ENCODE measurements at places on chromosomes 12 and 14.
A peak's percentile ranks its signal among the peaks of the same experiment; 100 is the strongest.

- DNase-seq, result no peak
- H3K27ac ChIP-seq, result no peak overlapping the region
Measured at GRCh38 chr12:124018539-124018938, 45.5 kb downstream of the ZNF664 start.

GRCh38 chr14:94681300-94682060 is 69.3 kb downstream of the SERPINA3 start:
- H3K27me3 ChIP-seq, result no peaks in the 10 kb centered on the region
- no peaks in the 10 kb centered on the region for H3K36me3 ChIP-seq
- no peak overlapping the region for H3K27ac ChIP-seq
- H3K4me3 ChIP-seq, result no peak overlapping the region
- DNase-seq, result no peak
- peaks cover 9% of the 10 kb centered on the region for H3K4me1 ChIP-seq

- no peaks in the 10 kb centered on the region for H3K27me3 ChIP-seq
- no peak overlapping the region for H3K4me3 ChIP-seq
- H3K27ac ChIP-seq, result no peak overlapping the region
- DNase-seq, result no peak
- no peaks in the 10 kb centered on the region for H3K36me3 ChIP-seq
- H3K4me1 ChIP-seq, result no peaks in the 10 kb centered on the region
Measured at GRCh38 chr14:74865156-74865555, 10.8 kb downstream of the PROX2 start.

DNA sequence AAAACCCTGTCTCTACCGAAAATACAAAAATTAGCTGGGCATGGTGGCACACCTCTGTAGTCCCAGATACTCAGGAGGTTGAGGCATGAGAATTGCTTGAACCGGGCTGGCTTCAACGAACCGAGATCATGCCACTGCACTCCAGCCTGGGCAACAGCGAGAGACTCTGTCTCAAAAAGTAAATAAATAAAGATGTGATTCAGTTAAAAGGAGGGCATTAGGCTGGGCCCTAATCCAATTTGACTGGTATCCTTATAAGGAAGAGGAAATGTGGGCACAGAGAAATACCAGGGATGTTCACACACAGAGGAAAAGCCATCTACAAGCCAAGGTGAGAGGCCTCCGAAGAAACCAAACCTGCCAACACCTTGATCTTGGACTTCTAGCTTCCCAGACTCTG is 10.1 kb upstream of the DCAF4 start:
- no peak overlapping the region for H3K27ac ChIP-seq
- no peaks in the 10 kb centered on the region for H3K27me3 ChIP-seq
- H3K36me3 ChIP-seq, result no peaks in the 10 kb centered on the region
- no peak overlapping the region for H3K4me3 ChIP-seq
- no peak for DNase-seq
- no peaks in the 10 kb centered on the region for H3K4me1 ChIP-seq

DNA sequence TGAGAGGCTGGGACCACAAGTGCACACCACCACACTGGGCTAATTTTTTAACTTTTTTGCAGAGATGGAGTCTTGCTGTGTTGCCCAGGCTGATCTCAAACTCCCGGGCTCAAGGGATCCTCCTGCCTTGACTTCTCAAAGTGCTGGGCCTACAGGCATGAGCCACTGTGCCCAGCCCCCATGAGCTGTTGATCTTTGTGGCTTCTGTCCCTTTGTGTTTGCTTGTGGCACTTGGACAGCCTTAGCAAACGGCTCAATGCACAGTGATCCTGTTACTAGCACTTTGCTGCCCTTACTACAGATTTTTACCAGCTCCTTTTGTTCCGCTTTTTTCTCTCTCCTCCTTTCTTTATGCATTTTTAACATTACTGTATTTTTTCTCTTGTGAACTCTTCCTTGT is 25.3 kb upstream of the EVL start:
- no peaks in the 10 kb centered on the region for H3K4me1 ChIP-seq
- H3K36me3 ChIP-seq, result no peaks in the 10 kb centered on the region
- H3K4me3 ChIP-seq, result peak overlapping the region; percentile 45
- DNase-seq, result no peak

- H3K27me3 ChIP-seq, result no peaks in the 10 kb centered on the region
- H3K36me3 ChIP-seq, result no peaks in the 10 kb centered on the region
- H3K27ac ChIP-seq, result no peak overlapping the region
- no peak overlapping the region for H3K4me3 ChIP-seq
- no peaks in the 10 kb centered on the region for H3K4me1 ChIP-seq
- peak; percentile 70 for DNase-seq
Measured at GRCh38 chr14:49497725-49498348, 88.3 kb downstream of the RPS29 start.

GRCh38 chr14:24135584-24135833 is 485 bp upstream of the PSME1 start:
- H3K4me3 ChIP-seq, result peak overlapping the region; percentile 80
- H3K27ac ChIP-seq, result no peak overlapping the region
- peaks cover 32% of the 10 kb centered on the region for H3K36me3 ChIP-seq
- H3K4me1 ChIP-seq, result peaks cover 12% of the 10 kb centered on the region
- no peaks in the 10 kb centered on the region for H3K27me3 ChIP-seq
- no peak for DNase-seq

- no peak overlapping the region for H3K4me3 ChIP-seq
- DNase-seq, result no peak
- no peaks in the 10 kb centered on the region for H3K36me3 ChIP-seq
- H3K27me3 ChIP-seq, result no peaks in the 10 kb centered on the region
Measured at GRCh38 chr14:61677479-61677878, 17.8 kb upstream of the HIF1A start.

DNA sequence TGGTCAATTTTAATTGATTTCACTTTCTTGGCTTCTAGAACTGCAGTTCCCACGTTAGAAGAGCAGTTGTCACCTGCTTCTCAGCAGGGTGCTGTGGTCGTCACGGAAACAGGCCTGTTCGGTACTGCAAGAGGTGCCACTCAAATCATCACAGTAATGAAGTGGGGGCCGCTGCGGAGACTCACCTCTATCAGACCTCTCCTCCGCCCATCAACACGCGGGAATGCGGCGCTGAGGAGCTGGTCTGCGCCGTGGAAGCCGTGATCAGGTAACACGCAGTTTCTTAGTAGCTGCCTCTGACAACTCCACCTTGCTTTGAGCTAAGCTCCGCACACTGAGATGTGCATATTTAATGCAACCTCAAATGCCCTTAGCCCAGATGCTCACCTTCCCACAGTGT is 107.2 kb downstream of the UNC79 start:
- H3K36me3 ChIP-seq, result no peaks in the 10 kb centered on the region
- H3K27ac ChIP-seq, result no peak overlapping the region
- H3K27me3 ChIP-seq, result no peaks in the 10 kb centered on the region

DNA sequence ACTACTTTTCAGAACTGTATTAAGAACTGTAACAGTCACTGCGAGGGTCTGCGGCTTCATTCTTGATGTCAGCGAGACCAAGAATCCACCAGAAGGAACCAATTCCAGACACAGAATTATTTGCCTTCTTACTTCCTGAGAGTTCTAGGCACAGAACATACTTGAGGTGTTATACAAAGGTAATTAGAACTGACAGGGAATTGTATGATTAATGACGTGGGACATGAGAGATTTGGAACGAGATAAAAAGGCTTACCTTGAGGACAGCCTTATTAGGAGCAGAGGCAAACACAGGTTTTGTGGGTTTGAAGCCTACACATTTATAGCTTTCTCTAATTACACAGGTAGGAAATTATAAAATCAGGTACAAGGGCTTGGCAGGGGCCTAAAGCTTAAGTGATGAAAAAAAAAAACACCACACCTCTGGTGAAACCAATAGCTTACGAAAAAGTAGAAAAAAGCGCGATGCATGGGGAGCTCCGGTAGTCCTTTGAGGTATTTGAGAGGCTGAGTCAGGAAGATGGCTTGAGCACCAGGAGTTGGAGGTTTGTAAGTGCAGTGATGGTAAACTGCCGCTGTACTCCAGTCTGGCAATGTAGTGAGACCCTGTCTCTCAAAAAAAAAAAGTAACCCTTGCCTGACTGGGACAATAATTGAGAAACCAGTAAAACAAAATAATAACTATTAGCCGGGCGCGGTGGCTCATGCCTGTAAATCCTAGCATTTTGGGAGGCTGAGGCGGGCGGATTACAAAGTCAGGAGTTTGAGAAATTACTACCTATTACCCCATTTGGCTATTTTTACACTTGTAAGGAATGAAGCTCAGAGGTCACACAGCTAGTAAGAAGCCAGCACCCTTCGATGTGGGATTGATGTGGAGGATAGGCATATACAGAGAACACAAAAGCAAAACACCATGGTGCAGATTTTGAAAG is 795 bp upstream of the ACOT2 start:
- H3K36me3 ChIP-seq, result no peaks in the 10 kb centered on the region
- DNase-seq, result no peak
- no peaks in the 10 kb centered on the region for H3K27me3 ChIP-seq

- no peaks in the 10 kb centered on the region for H3K36me3 ChIP-seq
- H3K4me1 ChIP-seq, result no peaks in the 10 kb centered on the region
- H3K27me3 ChIP-seq, result no peaks in the 10 kb centered on the region
- no peak for DNase-seq
- no peak overlapping the region for H3K4me3 ChIP-seq
Measured at GRCh38 chr12:84537666-84538065, 374.9 kb downstream of the SLC6A15 start.

- H3K4me1 ChIP-seq, result no peaks in the 10 kb centered on the region
- no peak overlapping the region for H3K27ac ChIP-seq
- H3K27me3 ChIP-seq, result peaks cover 2% of the 10 kb centered on the region
Measured at GRCh38 chr14:99006276-99006675, 265.7 kb downstream of the BCL11B start.

DNA sequence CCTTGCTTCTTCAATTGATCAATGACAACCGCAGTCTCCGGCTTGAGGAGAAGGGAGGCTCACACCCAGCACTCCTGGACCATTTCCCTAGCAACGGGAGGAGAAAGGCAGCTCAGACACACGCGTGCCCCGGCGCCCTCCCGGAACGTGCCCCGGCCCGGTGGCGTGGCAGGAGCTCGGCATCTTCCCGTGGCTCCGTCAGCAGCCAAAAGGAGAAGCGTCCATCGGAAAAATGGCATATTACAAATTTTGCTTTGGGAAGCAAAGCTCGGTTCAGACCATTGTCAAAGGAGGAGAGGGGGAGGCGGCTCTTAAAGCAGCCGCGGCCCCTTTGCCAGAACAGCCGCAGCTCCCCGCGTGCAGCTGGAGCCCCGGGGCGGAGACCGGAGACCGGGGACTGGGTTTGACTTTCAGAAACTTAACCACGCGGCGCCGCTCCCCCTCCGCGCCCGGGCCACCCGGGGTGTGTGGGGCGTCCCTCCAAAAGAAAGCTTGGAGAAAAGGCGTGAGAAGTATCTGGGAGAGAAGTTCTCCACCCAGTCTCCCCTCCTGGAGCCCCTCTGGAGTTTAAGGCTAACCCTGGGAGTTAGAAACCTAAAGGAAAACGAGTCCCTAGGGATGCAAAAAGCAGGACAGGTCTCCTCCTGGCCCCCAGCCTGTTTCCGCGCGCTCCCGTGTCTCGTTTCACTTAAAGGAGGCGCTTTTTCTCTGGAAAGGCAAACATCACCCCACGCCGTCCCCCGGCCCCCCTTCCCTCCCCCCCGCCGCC is 545 bp downstream of the PPFIA2 start:
- no peak overlapping the region for H3K27ac ChIP-seq
- H3K36me3 ChIP-seq, result no peaks in the 10 kb centered on the region
- peak; percentile 26 for DNase-seq
- H3K27me3 ChIP-seq, result no peaks in the 10 kb centered on the region
- H3K4me3 ChIP-seq, result peak overlapping the region; percentile 55
- H3K4me1 ChIP-seq, result no peaks in the 10 kb centered on the region

DNA sequence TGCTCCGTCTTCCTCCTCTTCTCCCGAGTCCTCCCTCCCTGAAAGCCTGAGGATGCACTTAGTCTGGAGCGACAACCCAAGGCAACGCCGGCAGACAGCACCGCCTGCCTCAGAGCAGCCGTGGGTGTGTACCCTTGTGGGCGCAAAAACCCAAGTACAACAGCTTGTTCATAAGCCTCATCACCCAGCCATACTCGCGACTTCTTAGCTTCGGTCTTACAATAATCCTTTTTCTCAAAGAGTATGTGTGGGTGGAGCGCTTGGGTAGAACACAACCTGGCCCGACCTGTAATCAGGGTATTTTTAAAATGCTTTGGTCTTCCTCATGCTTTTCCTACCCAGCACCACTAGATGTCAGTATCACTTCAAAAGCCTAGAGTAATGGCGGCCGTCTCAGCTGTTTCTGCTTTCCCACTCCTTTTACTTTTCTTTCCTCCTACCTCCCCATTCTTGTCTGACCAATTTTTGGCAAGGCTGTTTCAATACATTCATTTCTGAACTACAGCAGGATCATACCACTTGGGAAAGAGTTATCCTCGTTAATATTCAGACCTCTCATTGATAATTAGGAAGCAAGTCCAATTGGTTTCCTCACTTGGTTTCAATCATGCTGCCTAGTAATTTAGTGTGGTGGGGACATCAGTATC is 198.9 kb downstream of the EPS8 start:
- no peak overlapping the region for H3K27ac ChIP-seq
- H3K27me3 ChIP-seq, result peaks cover 3% of the 10 kb centered on the region
- H3K4me3 ChIP-seq, result no peak overlapping the region
- peak; percentile 59 for DNase-seq
- H3K36me3 ChIP-seq, result no peaks in the 10 kb centered on the region

- no peak for DNase-seq
- H3K4me1 ChIP-seq, result no peaks in the 10 kb centered on the region
- no peaks in the 10 kb centered on the region for H3K27me3 ChIP-seq
- no peak overlapping the region for H3K4me3 ChIP-seq
- no peak overlapping the region for H3K27ac ChIP-seq
Measured at GRCh38 chr12:91579516-91580263, 397.1 kb upstream of the DCN start.

GRCh38 chr12:26939192-26939832 is 1.0 kb downstream of the FGFR1OP2 start:
- no peaks in the 10 kb centered on the region for H3K4me1 ChIP-seq
- H3K36me3 ChIP-seq, result no peaks in the 10 kb centered on the region

GRCh38 chr14:34620839-34621238 is 9.1 kb downstream of the SNX6 start:
- peaks cover 77% of the 10 kb centered on the region for H3K36me3 ChIP-seq
- no peak for DNase-seq
- no peaks in the 10 kb centered on the region for H3K27me3 ChIP-seq

DNA sequence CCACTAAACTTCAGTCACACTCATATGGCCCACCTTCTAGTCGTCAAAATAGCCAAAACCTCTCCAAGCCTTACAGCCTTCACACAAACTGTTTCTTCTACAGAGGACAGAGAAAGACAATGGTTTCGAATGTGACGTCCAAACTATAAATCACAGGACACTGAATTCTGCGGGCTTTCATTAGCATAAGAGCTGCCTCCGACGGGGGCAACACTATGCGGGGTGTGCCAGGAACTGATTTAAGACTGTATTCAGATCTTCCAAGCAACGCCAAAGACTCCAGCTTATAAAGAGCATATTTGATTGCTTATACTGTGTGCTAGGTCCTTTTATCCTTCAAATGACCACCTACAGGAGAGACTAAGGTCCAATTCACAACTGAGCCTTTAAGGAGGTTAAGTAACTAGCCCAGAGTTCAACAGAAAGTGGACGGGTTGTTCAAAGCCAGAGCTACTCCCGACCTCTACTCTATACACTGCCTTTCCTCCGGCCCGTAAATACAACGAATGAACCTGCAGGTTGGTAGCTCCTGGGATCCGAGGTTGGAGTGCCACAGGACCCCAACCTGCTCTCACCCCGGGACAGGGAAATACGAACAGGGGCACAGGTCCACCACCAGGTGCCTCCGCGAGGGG is 575 bp downstream of the L2HGDH start:
- peak overlapping the region; percentile 80 for H3K4me3 ChIP-seq
- DNase-seq, result peak; percentile 45
- H3K27ac ChIP-seq, result peak overlapping the region; percentile 66
- H3K27me3 ChIP-seq, result no peaks in the 10 kb centered on the region
- peaks cover 2% of the 10 kb centered on the region for H3K4me1 ChIP-seq

- peaks cover 16% of the 10 kb centered on the region for H3K27me3 ChIP-seq
- DNase-seq, result peak; percentile 84
- peak overlapping the region; percentile 64 for H3K27ac ChIP-seq
- peaks cover 28% of the 10 kb centered on the region for H3K4me1 ChIP-seq
- H3K4me3 ChIP-seq, result peak overlapping the region; percentile 67
- H3K36me3 ChIP-seq, result no peaks in the 10 kb centered on the region
Measured at GRCh38 chr14:104137297-104138097, 890 bp upstream of the KIF26A start.

Measured in neuronal stem cell (in vitro differentiated cells).